GM18507 (cell line): ENCODE measurements at places on chromosomes 12 and 14.
A peak's percentile ranks its signal among the peaks of the same experiment; 100 is the strongest.

DNA sequence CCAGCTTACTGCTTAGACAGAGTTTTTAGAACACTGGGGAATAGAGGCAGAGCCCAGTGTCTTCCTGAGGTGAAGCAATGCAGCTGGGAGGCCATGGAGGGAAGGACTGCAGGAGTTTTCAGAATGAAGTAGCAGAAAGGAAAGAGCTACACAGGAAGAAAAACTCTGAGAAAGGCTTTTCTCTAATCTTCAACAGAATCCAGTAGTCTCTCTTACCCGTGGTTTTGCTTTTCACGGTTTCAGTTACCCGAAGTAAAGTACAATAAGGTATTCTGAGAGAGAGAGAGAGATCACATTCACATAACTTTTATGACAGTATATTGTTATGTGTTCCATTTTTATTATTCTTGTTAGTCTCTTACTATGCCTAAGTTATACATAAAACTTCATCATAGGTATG, 761.6 kb downstream of the BCL11B start:
- DNase-seq: no peak

DNA sequence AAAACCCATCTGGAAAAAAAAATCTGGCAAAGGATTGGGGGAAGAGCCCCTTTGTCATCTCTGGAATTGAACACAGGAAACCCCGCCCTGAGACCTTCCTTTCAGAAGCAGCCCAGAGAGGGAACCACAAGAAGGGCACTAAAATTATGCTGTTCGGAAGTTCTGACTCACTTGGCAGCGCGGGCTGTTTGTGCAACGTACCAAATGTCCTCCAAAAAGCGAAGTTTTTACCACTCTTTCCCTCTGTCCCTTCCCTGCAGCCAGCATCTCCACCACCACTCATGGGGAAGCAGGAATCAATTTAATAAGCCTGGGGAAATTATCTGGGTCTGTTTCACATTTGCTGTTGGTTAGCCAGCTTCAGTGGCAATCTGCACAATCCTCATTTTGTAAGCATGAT, 3.2 kb upstream of the SYNE3 start:
- no peak for DNase-seq

- DNase-seq: no peak
These were observed 114.5 kb downstream of the ETV6 start for GRCh38 chr12:11763760-11764520.

GRCh38 chr12:11684811-11685210, 35.3 kb downstream of the ETV6 start:
- DNase-seq: no peak

- no peak for DNase-seq
These were observed 187.1 kb downstream of the KITLG start for GRCh38 chr12:88393017-88393767.

- no peak for DNase-seq
These were observed at the start of gene KRT80 for GRCh38 chr12:52191841-52192791. TSS of gene KRT80 (minus strand) at chr12:52192014. CDS start at chr12:52191902, 112 bp downstream.

DNA sequence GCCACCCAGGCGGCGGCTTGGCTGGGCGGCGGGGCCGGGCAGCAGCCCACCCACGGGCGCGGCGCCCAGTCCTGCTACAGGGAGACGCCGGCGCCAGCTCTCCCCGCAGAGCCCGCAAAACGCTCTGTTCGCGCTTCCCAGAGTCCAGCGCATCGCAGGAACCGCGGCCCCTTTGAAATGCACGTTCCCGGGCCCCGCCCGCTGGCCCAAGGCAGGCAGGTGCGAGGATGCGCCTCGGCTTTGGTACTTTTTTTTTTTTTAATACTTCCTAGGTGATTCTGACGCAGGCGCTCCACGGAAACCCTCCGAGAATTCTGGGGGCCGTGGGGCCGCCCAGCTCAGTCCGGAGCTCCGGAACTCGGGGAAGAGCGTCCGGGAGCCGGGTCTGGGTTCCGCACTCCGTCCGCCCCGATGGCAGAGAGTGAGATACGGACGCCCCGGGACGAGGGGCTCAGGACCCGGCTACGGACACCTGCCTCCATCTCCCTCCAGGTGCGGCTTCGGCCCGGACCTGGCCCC, 483 bp downstream of the POC1B start:
- peak; percentile 9 for DNase-seq

- DNase-seq: no peak
These were observed 55.8 kb downstream of the TBX3 start for GRCh38 chr12:114628199-114628598.

GRCh38 chr12:3545121-3545796, 54.3 kb downstream of the PRMT8 start:
- no peak for DNase-seq

- no peak for DNase-seq
These were observed 15.0 kb upstream of the KCNMB4 start for GRCh38 chr12:70351076-70351475.

- DNase-seq: peak; percentile 14
These were observed 15.5 kb downstream of the EMP1 start for GRCh38 chr12:13211859-13212664.
